ENCODE measurements at places on chromosomes 3 and 15. TPM values are rescaled to one million over a fixed set of nuclear protein-coding genes. Genes with fewer than 3 reads are reported as not detected.

SLC15A2 gene
- total RNA-seq, result 7.7 TPM

ZNF148 gene
- total RNA-seq, result 106 TPM

GORASP1 gene
- total RNA-seq, result 20.4 TPM

FRMD4B gene
- 72.2 TPM for total RNA-seq

PLA2G4E gene
- total RNA-seq, result not detected

CFAP91 gene
- 7.7 TPM for total RNA-seq

RHOV gene
- 9.4 TPM for total RNA-seq

ZPLD1 gene
- total RNA-seq, result not detected

SLC2A2 gene
- not detected for total RNA-seq

STAC gene
- 6.5 TPM for total RNA-seq

FSTL1 gene
- total RNA-seq, result 32.2 TPM

NUP210 gene
- total RNA-seq, result 6.5 TPM

TOPAZ1 gene
- total RNA-seq, result under 0.01 TPM

SNRPA1 gene
- total RNA-seq, result 13.9 TPM

SNURF gene
- total RNA-seq, result 34.2 TPM

CLDN1 gene
- 4.1 TPM for total RNA-seq

FYCO1 gene
- total RNA-seq, result 1.2 TPM

ZMYND10 gene
- 3.7 TPM for total RNA-seq

ZDHHC23 gene
- 9.4 TPM for total RNA-seq

ADAMTS17 gene
- 9.4 TPM for total RNA-seq

P2RY1 gene
- 33.8 TPM for total RNA-seq

UROC1 gene
- not detected for total RNA-seq

GUCA1C gene
- total RNA-seq, result not detected

KLF15 gene
- total RNA-seq, result 2.0 TPM

RAB6B gene
- total RNA-seq, result 43.2 TPM

C3orf85 gene
- not detected for total RNA-seq

CCR5 gene
- total RNA-seq, result under 0.01 TPM

THAP10 gene
- 7.3 TPM for total RNA-seq

All from frontal cortex (tissue), 4 donors.